ENCODE measurements at places on chromosomes 6 and 20.

GRCh38 chr6:141026504-141026903 is 1106.2 kb upstream of the GJE1 start:
- DNase-seq, result no peak

- no peak for DNase-seq
Measured at GRCh38 chr20:34243377-34243776, 2.2 kb downstream of the ASIP start.

DNA sequence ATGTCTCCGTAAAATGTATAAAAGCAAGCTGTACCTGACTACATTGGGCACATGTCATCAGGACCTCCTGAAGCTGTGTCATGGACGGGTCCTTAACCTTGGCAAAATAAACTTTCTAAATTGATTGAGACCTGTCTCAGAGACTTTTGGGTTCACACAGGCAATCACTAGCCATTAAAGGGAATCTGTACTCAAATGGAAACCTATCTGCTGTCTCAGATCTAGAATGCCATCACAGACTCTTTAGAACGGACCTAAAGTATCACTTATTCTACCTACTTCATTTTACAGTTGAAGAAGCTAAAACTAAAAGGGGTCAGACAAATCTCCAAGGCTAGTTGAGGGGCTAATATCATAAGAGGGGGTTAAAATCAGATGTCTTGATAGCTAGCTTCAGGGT is 11.1 kb downstream of the SAMD3 start:
- no peak for DNase-seq

GRCh38 chr20:37383229-37383989 is 37.5 kb downstream of the SRC start:
- no peak for DNase-seq

GRCh38 chr6:87714093-87714842 is 12.2 kb upstream of the AKIRIN2 start:
- no peak for DNase-seq

DNA sequence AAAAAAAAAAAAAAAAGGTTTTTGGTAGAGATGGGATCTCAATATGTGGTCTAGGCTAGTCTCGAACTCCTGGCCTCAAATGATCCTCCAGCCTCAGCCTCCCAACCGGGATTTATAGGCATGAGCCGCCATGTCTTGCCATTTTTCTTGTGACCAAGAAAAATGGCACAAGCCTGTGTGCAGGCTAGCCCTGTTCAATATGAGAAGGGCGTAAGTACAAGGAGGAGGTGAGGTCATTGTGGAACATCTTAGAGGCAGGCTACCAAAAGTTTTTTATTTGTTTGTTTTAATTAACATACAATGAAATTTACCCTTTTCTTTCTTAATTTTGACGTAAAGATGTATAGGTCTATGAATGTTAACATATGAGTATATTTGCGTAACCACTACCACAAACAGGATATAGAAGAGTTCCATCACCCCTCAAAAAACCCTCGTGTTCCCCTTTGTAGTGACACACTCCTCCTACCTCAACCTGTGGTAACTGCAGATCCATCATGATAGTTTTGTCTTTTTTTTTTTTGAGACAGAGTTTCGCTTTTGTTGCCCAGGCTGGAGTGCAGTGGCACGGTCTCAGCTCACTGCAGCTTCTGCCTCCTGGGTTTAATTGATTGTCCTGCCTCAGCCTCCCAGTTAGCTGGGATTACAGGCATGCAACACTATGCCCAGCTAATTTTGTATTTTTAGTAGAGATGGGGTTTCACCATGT is 28.3 kb upstream of the KIF3B start:
- DNase-seq, result no peak

Data from AG09309 (cell line).